ENCODE measurements at places on chromosomes 16 and 17.

- no peak for DNase-seq
Measured at GRCh38 chr16:54506214-54506580, 219.6 kb upstream of the IRX3 start.

DNA sequence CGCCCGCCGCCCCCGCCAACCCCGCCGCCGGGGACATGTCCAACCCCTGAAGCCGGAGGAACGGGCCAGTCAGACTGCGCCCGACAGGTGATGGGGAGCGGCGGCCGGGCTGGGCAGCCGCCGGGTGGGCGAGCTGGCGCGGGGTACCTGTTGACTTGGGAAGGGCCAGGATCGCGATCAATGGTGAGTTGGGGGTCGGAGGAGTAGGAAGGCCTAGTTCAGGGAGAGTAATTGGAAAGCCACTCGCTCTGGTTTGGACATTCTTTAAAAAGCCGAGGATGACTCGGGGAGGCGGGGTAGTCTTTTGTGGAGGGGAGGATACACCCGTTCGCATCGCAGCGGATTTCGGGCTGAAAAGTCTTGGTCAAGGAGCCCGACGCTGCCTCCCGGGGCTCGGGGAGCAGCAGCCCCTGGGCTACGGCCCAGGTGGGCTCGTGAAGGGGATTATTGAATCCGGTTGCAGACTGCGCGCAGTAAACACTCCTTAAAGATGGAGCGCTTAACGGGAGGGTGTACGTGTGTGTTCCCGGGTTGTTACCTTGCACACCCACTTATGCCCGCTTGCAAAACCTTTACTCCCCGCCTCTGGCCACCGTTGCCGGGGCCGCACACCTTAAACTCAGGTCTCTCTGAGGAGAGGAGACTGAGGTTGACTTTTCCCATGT is 123.8 kb downstream of the GOSR1 start:
- DNase-seq, result no peak

- no peak for DNase-seq
Measured at GRCh38 chr16:3042376-3042775, 4.0 kb upstream of the MMP25 start.

GRCh38 chr17:81386646-81387099 is 8.6 kb upstream of the BAHCC1 start:
- DNase-seq, result peak; percentile 84

DNA sequence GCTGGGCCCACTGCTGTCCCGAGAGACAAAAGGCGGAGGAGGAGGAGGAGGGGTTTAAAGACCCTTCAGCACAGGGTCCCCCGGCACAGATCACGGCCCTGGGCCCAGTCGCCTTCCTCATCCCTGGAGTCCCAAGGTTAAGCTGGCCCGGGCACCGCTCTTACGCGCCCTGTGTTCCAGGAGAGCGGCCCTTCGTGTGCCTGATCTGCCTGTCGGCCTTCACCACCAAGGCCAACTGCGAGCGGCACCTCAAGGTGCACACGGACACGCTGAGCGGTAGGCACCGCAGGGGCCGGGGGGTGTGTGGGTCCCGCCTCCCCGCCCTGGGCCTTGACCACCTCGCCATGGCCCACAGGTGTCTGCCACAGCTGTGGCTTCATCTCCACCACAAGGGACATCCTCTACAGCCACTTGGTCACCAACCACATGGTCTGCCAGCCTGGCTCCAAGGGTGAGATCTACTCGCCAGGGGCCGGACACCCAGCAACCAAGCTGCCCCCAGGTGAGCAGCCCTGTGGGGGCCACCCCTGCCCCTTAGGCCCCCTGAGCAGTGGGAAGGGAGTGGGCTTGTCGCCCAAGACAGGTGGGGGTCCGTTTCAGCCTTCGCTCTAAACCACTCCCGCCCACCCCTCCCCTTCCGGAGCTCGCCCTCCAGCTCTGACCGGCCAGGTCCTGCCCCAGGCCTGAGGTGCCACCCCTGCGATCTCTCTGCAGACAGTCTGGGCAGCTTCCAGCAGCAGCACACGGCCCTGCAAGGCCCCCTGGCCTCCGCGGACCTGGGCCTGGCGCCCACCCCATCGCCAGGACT is 37.6 kb upstream of the ZC3H18 start:
- DNase-seq, result no peak

DNA sequence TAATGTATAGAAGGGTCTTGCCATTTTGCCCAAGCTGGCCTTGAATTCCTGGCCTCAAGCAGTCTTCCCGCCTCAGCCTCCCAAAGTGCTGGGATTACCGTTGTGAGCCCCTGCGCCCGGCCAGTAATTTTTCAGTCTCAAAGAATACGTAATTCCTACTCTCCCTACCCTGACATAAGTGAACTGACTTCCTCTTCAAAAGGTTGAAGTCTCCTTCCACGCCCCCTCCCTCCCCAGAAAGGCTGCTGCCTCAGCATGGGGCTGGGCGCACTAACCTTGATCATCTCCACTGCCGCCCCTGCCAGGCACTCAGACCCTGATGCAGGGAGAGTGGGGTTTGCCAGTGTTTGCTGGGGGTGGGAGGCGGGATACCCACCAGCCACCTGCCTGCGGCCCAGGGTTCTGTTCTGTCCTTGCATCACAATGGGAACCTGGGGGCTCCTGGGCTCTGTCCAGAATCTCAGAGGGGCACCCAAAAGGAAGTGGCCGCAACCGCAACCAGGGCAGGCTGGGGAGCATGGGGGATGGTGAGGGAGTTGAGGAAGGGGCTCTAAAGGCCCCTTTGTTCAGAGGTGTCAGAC is 27.5 kb downstream of the KIFC3 start:
- no peak for DNase-seq

GRCh38 chr16:82203198-82203597 is 33.2 kb upstream of the MPHOSPH6 start:
- no peak for DNase-seq

DNA sequence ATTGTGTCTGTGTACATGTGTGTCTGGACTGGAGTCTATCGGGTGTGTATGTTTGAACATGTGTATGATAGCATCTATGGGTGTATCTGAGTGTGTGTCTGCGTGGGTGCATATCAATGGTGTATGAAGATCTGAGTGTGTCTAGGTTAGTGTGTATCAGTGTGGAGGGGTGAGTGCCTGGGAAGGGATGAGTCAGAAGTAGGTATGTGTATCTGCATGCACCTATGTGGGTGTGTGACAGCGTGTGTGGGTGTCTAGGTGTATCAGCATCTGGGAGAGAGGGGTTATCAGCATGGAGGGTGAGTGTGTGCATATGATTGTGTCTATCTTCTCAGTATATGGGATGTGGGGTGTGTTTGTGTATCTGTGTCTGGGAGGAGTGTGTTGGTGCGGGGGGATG is 58.2 kb upstream of the LHX1 start:
- peak; percentile 51 for DNase-seq

DNA sequence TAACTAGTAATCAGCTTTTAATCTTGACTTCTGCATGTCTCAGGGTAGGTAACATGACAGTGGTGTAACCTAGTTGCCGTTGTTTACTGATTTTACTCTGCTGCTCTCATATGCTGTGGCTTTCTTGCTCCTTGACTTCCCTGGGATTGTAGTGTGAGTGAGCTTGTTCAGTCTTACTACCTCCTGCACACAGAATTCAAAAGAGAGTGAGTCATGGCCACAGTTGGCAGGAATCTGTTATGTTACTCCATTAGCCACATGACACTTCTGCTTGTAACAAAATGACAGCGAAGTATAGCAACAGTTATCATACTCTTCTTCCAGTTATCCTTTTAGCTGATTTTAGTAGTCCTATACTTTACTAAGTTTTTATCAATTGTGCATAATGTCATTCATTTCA is 18.8 kb downstream of the TNRC6A start:
- DNase-seq, result peak; percentile 58

DNA sequence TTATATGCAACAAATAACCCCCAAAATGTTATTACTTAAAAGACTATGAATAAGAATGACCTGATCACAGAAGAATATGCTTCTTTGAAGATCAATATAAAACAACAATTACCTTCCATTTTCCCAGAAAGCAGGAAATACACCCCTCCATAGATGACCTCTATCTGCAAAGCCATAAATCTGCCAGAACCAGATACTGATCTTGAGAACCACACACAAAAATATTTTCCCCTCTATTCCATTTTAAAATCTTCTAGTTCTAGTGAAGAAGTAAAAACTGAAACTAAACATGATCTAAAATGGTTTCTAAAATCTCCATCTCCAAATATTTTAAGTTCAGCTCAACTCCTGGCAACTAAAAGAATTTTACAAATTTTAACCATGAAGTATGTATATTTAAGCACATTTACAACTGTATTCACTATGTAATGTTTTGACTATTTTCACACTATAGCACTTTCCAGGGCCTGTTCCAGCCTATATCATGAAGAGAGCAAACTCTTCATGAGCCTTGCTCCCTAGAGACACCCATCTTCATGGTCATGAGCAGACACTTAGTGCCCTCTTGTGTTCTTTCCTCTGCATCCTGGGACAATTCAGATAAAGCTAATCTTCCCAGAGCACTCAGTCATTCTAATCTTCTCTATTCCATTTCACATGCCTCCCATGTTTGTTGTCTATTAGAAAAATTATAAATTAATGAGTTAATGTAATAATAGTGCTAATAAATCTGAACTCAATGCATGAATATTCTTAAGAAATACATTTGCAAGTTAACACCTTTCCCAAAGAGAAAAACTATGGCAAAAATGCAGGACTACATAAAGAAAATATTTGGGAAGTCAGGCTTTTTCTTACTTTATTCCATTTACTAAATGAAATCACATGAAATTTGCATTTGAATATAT is 87.0 kb downstream of the HELZ start:
- DNase-seq, result peak; percentile 34

GRCh38 chr17:59372138-59372751 is 40.8 kb downstream of the YPEL2 start:
- no peak for DNase-seq

DNA sequence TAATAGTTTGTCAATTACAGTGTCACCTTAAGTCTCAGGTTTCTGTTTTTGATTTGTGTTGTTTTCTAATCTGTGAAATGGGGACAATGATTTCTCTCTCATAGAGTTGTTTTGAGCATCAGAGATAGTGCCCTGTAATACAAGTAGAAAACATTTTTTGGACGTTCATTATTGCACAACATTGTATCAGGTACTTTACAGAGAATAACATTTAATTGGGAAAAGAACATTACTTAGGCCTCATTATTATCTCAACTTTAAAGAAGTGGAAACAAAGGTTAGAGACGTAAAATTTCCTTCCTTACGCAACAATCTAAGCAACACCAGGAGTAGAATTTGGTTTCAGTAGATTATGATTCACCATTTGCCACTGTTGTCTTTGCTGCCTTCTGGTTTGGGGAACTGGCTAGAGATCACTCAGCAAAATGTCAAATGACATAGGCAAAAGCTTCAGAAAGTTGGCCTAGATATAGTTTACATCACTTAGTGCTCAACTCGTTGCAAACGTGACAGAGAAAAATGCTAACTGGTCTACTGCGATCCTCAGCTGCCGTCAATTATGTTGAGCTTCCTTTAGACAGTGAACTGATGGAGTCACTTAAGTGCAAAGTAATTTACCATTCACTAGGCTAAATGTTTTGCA is 1026.8 kb downstream of the CDH11 start:
- no peak for DNase-seq

- DNase-seq, result no peak
Measured at GRCh38 chr16:87115646-87116045, 201.5 kb downstream of the C16orf95 start.
